Body of pancreas (tissue), 4 donors: ENCODE measurements at places on chromosomes 3 and 15. TPM values are rescaled to one million over a fixed set of nuclear protein-coding genes. Genes with fewer than 3 reads are reported as not detected.

Gene CYP1A2
- total RNA-seq: not detected

DNA sequence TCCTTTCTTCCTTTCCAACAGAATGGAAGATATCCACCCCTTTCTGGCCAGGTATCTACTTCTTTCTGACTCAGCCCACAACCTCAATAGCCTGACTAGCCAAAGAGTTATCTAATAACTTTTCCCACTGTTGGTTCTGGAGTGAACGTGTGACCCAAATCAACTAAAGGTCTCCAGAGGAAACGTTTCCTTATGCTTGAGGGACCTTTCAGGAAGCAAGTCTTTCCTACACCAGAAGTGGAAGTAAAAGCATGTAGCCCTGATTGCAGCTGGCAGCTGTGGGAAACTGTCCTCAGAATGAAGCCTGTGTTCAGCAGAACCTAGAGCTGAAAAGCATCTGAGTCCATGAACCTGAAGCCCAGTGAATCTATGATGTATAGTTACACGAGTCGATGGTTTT lies 34.7 kb upstream of the PHLDB2 start:
- H3K27me3 ChIP-seq: no peaks in the 10 kb centered on the region
- H3K4me1 ChIP-seq: no peaks in the 10 kb centered on the region
- H3K27ac ChIP-seq: no peak overlapping the region
- DNase-seq: no peak

Gene ERICH6
- not detected for total RNA-seq

Gene COX17
- total RNA-seq: 13.8 TPM

DNA sequence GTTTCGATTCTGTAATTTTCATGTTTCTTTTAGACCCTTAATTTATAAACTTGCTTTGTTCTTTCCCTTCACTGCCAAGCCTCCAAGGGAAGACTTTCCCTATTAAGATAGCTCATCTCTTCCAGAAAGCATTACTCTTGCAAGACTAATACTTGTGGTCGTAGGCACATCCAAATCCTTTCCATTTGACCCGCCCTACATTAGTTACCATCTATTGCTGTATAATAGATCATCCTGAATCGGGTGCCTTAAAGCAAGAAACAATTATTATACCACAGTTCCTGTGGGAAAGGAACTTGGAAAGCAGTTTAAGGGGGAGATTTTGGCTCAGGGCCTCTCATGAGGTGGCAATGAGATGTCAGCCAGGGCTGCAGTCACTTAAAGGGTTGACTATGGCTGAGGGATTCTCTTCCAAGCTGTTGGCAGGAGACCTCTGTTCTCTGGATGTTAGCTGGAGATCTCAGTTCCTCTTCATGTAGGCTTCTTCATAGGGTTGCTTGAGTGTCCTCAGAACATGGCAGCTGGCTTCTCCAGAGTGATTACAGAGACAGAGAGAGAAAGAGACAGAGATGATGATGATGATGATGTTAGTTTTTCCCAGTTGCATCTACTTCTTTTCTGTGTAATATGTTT lies 570.4 kb upstream of the TGFBR2 start:
- H3K27me3 ChIP-seq: no peaks in the 10 kb centered on the region
- no peaks in the 10 kb centered on the region for H3K4me1 ChIP-seq
- no peak overlapping the region for H3K4me3 ChIP-seq
- DNase-seq: no peak

- DNase-seq: no peak
- H3K4me1 ChIP-seq: peaks cover 16% of the 10 kb centered on the region
- H3K27me3 ChIP-seq: no peaks in the 10 kb centered on the region
- no peaks in the 10 kb centered on the region for H3K36me3 ChIP-seq
- no peak overlapping the region for H3K27ac ChIP-seq
These were observed 29.6 kb upstream of the EHHADH start for GRCh38 chr3:185283374-185283935.

GRCh38 chr15:62603742-62604141 lies 438.7 kb upstream of the C2CD4B start:
- H3K4me3 ChIP-seq: no peak overlapping the region
- no peak for DNase-seq
- no peak overlapping the region for H3K27ac ChIP-seq

DNA sequence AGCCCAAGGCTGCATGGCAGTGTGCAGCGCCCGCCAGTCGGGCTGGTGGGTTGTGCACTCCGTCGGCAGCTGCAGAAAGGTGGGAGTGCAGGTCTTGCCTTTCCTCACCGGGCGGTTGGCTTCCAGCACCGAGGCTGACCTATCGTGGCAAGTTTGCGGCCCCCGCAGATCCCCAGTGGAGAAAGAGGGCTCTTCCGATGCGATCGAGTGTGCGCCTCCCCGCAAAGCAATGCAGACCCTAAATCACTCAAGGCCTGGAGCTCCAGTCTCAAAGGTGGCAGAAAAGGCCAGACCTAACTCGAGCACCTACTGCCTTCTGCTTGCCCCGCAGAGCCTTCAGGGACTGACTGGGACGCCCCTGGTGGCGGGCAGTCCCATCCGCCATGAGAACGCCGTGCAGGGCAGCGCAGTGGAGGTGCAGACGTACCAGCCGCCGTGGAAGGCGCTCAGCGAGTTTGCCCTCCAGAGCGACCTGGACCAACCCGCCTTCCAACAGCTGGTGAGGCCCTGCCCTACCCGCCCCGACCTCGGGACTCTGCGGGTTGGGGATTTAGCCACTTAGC lies 4.3 kb downstream of the ISL2 start:
- peak; percentile 49 for DNase-seq
- no peaks in the 10 kb centered on the region for H3K36me3 ChIP-seq
- peaks cover 12% of the 10 kb centered on the region for H3K27me3 ChIP-seq
- H3K27ac ChIP-seq: no peak overlapping the region
- H3K4me3 ChIP-seq: no peak overlapping the region
